Anterior cingulate cortex (tissue), 58 donors: ENCODE measurements at places on chromosomes 2 and 18.

GRCh38 chr2:242031481-242032019, 162.0 kb downstream of the RTP5 start:
- DNase-seq: no peak

DNA sequence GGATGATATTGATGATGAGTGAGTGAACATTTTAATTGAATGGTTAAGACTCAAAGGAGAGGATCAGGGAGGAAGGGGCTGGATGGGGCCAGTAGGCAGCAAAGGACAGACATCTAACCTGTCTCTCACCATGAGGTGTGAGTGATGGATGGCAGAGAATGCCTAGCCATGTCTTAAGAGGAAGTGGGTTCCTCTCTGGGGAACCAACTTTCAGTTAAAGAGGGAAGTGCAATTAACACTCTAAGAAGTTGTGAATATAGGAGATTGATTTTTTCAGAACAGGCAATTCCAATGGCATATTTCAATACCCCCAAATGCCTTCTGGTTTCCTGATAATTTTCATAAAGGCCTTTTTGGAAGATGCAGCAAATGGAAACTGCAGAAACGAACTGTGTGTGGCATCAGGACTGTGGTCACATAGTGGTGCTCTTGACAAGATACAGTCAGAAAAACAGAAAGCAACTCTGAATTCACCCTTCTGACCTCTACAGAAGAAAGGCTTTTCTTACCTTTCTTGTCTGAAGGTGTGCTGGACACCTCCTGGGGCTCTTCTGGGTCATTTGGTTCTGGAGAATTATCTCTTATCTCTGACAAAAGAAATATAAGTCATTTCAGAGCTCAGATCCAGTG, 10.2 kb downstream of the SP110 start:
- no peak for DNase-seq

- no peak for DNase-seq
Observed at GRCh38 chr2:86311879-86312278, 25.5 kb downstream of the REEP1 start.

GRCh38 chr18:9734189-9734588, 26.1 kb downstream of the RAB31 start:
- no peak for DNase-seq

GRCh38 chr2:27250652-27251379, 12.0 kb downstream of the SLC30A3 start:
- DNase-seq: no peak

DNA sequence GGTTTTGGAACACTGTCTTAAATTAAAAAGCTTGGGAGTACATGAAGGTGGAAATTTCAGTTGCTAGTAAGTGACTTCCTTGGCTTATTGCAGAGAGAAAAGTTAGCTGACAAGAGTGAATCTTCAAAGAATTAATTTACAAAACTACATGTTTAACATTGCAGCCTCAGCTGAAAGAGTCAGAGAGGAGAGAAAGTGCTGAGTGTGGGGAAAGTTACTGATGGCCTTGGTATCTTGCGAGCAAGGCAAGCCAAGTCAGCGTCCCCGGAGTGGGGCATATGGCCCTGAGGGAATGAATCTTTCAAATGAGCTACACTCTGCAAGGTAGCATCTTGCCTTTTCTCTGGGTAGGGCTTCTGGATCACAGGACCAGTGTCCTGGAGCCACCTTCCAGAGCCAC, 131.3 kb downstream of the LPIN1 start:
- DNase-seq: no peak

GRCh38 chr2:219919506-219919905, 292.1 kb downstream of the SLC4A3 start:
- DNase-seq: no peak

DNA sequence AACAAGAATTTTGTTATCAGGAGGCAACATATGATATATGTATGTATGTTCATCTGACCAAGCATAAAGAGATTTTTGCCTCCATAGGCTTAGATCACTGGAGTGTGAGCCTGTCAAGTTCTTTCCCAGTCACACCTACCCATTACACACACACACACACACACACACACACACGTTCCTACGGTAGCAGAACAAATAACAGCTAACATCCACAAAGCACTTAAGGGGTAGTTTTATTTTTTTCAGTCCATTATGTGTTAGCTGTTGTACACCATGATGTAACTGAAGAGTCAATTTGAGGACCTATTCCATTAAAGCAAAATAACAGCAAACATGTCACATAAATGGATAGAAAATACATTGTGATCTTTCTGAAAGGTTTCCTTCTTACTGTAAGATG, 39.5 kb downstream of the UGP2 start:
- DNase-seq: no peak

DNA sequence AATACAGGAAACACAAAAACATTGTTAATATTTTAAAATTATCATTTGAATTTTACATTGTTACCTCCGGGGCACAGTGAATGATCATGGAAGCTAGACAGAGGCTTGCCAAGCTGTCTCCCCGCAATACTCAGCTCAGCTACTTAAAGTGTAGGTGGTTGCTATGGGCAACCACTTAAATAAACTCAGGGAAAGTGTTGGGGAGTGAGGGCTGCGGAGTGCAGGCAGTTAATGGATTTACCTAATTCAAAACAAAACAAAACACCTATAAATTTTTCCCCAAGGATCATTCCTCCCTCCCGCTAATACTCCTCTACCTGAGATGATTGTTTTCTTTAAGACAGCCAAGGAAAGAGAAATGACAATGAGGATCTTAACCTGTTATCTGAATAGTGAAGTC, 349.5 kb downstream of the TGIF1 start:
- DNase-seq: no peak

- DNase-seq: no peak
Observed at GRCh38 chr18:62999392-62999791, 284.1 kb downstream of the PHLPP1 start.

GRCh38 chr2:50395605-50396297, 636.2 kb downstream of the NRXN1 start:
- no peak for DNase-seq

GRCh38 chr2:223319601-223320000, 267.6 kb downstream of the KCNE4 start:
- DNase-seq: no peak
